ENCODE measurements at places on chromosomes 16 and 17.
A peak's percentile ranks its signal among the peaks of the same experiment; 100 is the strongest.

GRCh38 chr17:36193216-36193775 is 3.3 kb downstream of the CCL3L1 start:
- DNase-seq: no peak

DNA sequence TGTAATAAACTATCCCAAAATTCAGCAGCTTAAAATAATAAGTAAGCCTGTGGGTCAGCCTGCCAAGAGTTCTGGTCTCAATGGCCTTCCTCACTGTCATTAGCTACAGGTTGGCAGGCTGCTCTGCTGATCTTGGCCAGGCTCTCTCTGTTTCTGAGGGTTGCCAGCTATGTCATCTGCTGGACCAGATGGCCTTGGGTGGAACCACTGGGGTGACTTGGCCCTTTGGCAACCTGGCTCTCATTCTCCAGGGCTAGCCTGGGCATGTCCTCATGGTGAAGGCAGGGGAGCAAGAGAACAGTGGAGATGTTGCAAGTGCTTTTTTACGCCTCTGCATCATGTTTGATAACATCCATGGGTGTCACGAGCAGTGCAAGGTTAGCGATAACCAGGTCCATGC is 13.9 kb downstream of the ITGAM start:
- no peak for DNase-seq

- DNase-seq: no peak
These were observed 804 bp downstream of the ATP6V0C start for GRCh38 chr16:2514333-2515179.

DNA sequence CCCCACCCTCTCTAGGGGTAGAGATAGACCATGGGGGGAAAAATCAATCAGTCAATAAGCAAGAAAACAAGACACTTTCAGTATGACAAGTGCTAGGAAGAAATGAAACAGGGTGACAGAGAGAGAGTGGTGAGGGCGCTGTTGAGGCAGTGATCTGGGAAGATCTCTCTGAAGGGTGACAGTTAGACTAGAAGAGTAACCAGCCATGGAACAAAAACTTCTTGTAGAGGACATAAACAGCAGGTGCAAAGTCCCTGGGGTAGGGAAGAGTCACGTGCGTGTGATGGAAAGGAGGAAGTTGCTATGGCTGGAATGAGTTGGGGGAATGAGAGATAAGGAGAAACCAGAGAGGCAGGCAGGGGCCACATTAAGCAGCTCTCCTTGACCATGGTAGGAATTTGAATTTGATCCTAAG is 16.8 kb upstream of the EMP2 start:
- DNase-seq: no peak

DNA sequence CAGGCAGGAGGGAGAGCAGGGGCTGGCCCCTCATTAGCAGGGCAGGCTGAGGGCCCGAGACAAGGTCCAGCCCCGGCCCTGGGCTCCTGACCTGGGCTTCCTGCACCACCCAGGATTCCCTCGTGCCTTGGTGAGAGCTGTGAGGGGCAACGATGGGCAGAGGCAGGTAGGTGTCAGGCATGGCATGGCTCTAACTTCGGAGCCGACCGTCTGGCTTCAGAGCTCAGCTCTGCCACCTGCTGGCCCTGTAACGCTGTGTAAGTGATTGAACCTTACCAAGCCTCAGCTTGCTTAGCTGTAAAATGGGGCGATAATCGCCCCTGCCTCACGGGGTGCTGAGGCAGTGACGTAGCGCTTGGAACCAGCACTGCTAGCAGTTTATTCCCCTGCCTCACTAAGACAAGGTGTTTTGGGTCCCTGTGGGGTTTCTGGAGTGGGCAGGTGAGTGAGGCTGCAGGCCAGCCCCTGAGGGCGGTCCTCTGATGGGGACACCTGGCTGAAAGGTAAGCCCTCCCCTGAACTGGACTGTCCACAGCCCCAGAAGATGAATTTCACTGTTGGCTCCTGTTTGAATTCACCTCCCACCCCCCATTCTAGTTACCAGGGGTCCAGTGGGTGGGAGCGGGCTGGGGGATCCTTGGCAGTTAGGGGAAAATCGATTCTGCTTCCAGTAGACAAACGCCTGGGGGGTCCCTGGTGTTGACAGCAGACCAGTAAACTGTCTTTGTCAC is 184.8 kb upstream of the GSE1 start:
- DNase-seq: no peak

- DNase-seq: no peak
These were observed 13.0 kb downstream of the CCDC182 start for GRCh38 chr17:57732062-57732461.

GRCh38 chr17:56667925-56668458 is 74.5 kb downstream of the NOG start:
- DNase-seq: no peak

DNA sequence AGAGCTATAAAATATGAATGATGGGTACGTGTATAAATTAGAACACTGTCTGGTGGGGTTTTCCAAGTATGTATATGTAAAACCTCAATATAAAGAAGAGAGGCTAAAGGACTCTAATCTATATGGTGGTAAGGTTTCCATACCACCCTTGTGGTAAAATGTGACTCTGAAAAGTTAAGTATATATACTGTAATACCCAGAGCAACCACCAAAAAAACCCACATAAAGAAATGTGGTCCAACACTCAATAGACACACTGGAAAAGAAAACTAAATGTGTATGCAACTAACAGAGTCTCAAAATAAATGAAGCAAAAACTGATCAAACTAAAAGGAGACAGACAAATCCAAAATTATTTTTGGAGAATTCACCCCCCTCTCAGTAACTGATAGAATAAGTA is 72.2 kb downstream of the XPO6 start:
- no peak for DNase-seq

- DNase-seq: no peak
These were observed 338.5 kb downstream of the UTP18 start for GRCh38 chr17:51598824-51599223.

GRCh38 chr16:1650131-1650530 is 27.9 kb upstream of the JPT2 start:
- DNase-seq: no peak

GRCh38 chr17:79459003-79459655 is 151.7 kb downstream of the RBFOX3 start:
- no peak for DNase-seq

- peak; percentile 36 for DNase-seq
These were observed 8.2 kb upstream of the RPL27 start for GRCh38 chr17:42989726-42990652.

- DNase-seq: peak; percentile 75
These were observed 22.5 kb downstream of the MYH10 start for GRCh38 chr17:8608001-8608400.

GRCh38 chr16:85396879-85397871 is 215.9 kb upstream of the GSE1 start:
- no peak for DNase-seq

- no peak for DNase-seq
These were observed 717.8 kb downstream of the WWOX start for GRCh38 chr16:78817200-78817739.

DNA sequence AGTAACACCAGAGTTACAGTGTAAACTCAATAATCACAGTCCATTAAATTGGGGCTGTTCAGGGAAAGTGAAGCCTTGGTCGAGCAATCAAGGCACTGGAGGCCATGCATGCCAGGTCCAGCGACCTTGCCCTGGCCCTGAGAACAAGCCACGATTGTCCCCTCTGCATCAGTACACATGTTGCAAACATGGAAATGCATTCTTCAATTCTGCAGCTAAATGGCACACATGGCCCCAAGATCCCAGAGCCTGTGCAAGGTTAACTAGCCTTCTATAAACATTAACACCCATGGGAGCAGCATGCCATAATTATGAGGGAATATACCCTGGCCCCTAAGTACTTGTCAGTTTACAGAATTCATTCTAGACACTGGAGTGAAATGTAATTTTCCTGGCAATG is 204.7 kb downstream of the HS3ST3B1 start:
- no peak for DNase-seq

- peak; percentile 83 for DNase-seq
These were observed 7.8 kb downstream of the RARA start for GRCh38 chr17:40316571-40317344.

GRCh38 chr17:9350080-9350479 is 225.5 kb downstream of the STX8 start:
- DNase-seq: peak; percentile 92

GRCh38 chr17:17512866-17513265 is 16.7 kb upstream of the RASD1 start:
- no peak for DNase-seq

DNA sequence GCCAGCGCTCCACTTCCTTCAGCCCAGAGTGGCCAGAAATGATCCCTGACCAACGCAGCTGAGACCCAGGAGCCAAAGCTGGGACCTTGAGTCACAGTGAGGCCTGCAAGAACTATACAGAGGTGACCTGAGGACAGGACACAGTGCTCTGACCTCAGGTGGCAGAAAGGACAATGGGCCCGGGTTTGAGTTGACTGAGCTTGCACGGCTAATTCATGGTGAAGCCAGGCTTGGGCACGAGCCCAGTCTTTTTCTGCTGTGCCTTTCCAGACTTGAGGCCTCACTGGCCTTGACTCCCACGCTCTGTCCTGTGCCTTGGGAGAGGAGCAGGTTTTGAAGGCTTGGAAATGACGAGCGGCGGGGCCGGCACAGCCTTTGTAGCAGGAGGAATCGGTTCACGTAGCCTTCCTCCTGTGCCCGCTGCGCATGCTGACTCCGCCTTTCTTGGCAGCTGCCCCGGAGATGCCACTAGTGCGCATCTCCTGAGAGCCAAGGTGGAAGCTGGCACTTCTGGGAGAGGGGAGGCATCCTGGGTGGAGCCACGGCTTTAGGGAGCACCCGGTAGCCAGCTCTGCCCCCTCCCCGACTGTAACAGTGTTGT is 34.9 kb downstream of the NDEL1 start:
- DNase-seq: no peak

DNA sequence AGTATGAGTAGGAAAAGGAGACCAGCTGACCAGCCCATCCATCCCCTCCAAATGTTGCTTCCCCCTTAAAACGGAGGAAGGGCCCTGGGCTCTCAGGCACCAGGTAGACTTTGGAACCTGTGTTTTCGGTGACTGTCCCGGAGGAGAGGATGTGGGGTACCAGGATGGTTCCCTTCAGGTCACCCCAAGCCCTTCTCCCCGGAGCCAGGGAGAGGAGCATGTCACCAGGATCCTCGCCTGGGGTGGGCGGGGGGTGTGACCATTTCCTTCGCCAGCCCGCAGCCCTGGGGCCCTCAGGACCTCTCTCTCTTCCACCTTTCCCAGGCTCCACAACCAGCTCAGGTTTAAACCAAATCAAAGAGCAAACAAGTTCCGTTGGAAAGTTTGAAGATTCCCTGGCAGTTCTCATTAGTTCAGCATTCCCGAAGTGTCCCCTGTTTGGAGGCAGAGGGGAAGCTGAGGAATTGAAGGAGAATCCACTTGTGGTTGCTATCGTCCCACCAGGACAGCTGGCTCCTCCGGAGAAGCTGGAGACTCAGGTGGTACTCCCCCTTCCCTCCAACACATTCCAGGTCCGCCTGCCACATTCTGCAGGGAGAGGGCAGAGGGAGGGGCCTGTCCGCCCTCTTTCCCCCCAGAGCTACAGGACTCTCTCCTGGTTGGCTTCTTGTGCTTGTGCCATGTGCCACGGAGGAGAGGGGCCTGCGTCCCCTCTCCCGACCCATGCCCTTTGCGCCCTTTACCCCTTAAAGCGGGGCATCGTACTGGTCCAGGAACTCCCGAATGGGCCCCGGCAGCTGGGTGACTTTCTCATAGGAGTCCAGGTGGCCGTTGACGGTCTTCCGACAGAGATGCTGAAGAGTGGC is 2.0 kb downstream of the SOCS3 start:
- DNase-seq: no peak

- DNase-seq: no peak
These were observed 231.2 kb upstream of the GSE1 start for GRCh38 chr16:85381738-85382592.

- DNase-seq: peak; percentile 47
These were observed 32.6 kb downstream of the ERN1 start for GRCh38 chr17:64097196-64097936.

- no peak for DNase-seq
These were observed 80.3 kb downstream of the TNRC6C start for GRCh38 chr17:78038748-78039288.

GRCh38 chr17:76973040-76973439 is 104.8 kb downstream of the MGAT5B start:
- DNase-seq: no peak

GRCh38 chr16:83895942-83896341 is 3.0 kb upstream of the MLYCD start:
- no peak for DNase-seq

DNA sequence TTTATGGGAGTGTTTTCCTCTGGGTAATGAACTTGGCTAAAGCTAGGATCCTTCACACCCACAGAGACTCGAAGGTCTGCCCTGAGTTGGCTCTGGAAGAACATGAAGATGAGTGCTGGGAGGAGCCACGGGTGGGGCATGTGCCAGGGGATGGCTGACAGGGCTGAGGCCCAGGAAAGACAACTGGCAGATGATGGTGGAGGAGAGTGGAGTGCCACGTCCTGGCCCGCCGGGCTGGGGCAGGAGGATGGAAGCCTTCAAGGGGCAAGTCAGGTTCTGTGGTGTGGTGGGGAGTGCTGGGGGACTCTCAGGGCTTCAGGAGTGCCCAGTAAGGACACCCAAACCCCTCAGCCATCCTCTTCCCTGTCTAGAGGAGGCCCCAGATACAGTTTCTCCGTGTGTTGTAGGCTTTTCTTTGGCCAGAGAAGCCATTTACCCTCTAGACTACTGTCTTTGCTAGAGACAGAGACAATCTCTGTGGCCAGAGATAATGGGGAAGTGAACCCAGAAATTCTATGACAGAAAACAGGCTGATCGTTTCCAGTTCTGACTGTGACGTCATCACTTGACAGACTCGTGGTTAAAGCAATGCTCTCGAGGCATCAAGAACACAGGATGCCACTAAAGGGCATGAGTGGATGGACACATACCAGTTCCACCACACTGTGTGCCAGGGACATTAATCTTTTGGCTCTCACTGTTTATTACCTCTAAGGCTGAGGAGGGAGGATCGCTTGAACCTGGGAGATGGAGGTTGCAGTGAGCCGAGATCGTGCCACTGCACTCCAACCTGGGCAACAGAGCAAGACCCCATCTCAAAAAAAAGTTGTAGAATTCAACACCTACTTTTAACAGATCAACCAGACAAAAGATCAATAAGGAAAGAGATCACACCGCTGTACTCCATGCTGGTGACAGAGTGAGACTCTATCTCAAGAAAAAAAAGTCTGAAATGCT is 18.6 kb upstream of the SLC5A10 start:
- no peak for DNase-seq

GRCh38 chr17:79008666-79009387 is 737 bp downstream of the CANT1 start:
- no peak for DNase-seq

- DNase-seq: peak; percentile 44
These were observed 69.2 kb upstream of the WSB1 start for GRCh38 chr17:27224526-27225315.

Data from fibroblast of lung (primary cell).